ENCODE measurements at places on chromosomes 4 and X.

GRCh38 chrX:5869786-5870185 is 358.9 kb downstream of the NLGN4X start:
- no peak for DNase-seq

GRCh38 chrX:134734466-134734952 is 76.2 kb upstream of the PLAC1 start:
- no peak for DNase-seq

GRCh38 chr4:138952411-138952810 is 63.2 kb upstream of the NOCT start:
- no peak for DNase-seq

DNA sequence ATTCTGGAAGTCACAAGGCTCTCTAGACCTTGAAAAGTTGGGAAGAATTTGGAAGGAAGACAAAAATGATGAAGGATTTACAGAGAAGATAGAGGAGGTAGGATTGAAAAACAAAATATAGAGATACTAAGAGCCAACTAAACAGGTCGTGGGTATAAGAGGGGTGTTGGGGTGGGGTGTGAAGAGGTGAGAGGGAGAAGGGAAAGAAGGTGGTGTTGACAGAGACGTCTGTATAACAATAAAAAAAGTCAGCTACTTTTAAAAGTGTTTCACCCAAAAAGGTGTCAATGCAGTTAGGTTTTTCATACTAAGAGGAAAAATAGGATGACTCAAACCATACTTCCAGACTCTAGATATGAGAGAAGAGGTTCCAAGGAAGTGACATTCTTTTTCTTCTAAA is 33.0 kb upstream of the MAP3K15 start:
- no peak for DNase-seq

DNA sequence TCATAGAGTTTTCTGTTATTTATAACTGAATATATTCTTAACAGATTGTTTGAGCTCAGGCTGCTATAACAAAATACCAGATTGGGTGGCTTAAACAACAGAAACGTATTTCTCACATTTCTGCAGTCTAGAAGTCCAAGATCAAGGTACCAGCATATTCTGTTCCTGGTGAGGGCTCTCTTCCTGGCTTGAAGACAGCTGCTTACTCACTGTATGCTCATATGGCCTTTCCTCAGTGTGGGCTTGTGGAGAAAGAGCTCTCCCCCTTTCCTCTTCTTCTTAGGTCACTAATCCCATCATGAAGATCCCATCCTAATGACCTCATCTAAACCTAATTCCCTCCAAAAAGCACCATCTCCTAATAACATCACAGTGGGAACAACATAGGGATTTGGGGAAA is 117.8 kb downstream of the RASGEF1B start:
- no peak for DNase-seq

- DNase-seq: no peak
Observed at GRCh38 chr4:18318682-18319388, 297.3 kb upstream of the LCORL start.

GRCh38 chrX:4909348-4909747 is 1195.9 kb upstream of the PRKX start:
- no peak for DNase-seq

DNA sequence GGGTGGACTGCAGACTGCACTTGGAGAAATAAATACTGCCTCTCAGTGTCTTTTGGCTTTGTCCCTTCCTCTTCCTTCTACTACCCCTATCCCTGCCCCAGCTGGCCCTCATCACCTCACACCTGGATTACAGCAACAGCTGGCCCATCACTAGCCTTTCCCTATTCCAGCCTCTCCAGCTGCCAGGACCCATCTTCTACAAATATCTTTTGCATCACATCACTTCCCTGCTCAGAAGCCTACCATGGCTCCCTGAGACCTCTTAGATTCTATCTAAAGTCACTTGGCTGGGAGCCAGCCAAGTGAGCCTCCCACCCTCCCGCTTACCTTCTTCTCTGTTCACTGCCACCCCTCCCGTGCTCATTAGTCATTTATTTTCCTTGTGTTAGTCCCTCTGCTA is 66.8 kb downstream of the TSC22D3 start:
- no peak for DNase-seq

- DNase-seq: no peak
Observed at GRCh38 chr4:74018771-74019170, 19.7 kb downstream of the CXCL3 start.

- DNase-seq: peak; percentile 58
Observed at GRCh38 chrX:16771483-16772398, 14.5 kb upstream of the TXLNG start.

- no peak for DNase-seq
Observed at GRCh38 chrX:31547416-31547815, 475.6 kb upstream of the FTHL17 start.

DNA sequence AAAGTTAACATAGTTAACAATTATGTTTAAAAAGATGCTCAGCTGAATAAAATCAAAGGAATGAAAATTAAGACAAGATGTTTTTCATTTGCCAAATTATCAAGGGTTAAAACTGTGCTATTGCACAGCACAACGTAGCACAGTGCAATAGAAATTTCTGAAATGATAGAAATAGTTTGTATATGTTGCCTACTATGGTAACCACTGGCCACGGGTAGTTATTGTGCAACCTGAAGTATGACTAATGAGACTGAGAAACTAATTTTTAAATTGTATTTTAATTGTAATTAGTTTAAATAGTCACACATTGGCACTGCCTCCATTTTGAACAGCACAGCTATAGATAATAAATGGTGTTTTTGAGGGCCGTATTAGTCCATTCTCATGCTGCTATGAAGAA is 343.1 kb upstream of the FAM241A start:
- no peak for DNase-seq

- DNase-seq: no peak
Observed at GRCh38 chr4:79163981-79164490, 161.8 kb downstream of the NAA11 start.

DNA sequence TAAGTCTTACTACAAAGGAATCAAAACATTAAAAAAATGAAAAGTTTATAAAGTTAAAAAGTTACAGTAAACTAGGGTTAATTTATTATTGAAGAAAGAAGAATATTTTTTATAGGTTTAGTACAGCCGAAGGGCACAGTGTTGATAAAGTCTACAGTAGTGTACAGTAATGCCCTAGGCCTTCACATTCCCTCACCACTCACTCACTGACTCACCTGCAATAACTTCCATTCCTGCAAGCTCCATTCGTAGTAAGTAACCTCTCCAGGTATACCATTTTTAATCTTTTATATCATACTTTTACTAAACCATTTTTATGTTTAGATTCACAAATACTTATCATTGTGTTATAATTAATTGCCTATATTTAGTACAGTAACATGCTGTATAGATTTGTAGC is 307.5 kb upstream of the FAM241A start:
- DNase-seq: no peak

DNA sequence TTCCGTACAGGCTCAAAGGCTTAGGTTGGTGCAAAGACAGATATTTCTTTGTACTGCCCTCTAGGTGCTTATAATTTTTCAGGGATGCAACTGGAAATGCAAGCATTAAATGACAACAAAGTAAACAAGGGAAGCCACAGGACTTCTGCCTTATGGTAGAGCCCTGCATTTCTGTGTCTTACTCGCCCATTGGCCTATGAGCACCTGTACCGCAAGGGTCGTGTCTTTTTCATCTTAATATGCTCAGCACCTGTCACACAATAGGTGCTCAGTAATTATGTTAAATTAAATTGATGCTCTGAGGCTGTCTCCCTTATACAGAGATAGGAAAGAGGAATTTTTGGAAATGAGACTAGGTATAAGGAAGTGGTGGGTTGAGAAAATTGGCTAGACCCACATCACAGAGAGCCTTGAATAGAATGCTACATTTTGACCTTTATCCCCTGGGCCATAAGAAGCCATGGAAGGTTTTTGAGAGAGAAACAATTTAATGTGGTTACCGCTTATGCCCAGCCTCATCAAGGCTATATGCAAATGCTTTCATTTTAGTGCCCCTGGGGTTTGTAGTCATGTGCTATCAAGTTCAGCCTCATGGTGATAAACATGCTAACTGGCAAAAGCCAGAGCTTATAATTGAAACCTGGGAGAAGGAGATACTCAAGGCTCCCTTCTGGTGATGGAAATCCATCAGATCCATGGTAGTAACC is 16.3 kb downstream of the VSIG4 start:
- DNase-seq: no peak

DNA sequence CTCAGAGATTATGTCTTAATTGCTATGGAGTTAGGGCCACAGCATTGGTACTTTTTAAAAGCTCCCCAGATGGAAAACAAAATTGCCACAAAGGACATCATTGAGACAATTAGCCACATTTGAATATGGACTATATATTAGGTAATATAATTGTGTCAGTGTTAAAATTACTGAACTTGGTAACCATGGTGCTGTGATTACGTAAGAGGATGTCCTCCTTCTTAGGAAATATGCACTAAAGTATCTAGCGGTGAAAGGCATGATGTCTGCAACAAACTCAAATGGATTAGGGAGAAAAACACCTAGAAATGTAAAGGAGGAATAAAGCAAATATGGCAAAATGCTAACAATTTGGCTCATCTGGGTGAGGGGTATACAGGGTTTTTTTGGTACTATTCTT is 89.9 kb upstream of the PAK3 start:
- no peak for DNase-seq

DNA sequence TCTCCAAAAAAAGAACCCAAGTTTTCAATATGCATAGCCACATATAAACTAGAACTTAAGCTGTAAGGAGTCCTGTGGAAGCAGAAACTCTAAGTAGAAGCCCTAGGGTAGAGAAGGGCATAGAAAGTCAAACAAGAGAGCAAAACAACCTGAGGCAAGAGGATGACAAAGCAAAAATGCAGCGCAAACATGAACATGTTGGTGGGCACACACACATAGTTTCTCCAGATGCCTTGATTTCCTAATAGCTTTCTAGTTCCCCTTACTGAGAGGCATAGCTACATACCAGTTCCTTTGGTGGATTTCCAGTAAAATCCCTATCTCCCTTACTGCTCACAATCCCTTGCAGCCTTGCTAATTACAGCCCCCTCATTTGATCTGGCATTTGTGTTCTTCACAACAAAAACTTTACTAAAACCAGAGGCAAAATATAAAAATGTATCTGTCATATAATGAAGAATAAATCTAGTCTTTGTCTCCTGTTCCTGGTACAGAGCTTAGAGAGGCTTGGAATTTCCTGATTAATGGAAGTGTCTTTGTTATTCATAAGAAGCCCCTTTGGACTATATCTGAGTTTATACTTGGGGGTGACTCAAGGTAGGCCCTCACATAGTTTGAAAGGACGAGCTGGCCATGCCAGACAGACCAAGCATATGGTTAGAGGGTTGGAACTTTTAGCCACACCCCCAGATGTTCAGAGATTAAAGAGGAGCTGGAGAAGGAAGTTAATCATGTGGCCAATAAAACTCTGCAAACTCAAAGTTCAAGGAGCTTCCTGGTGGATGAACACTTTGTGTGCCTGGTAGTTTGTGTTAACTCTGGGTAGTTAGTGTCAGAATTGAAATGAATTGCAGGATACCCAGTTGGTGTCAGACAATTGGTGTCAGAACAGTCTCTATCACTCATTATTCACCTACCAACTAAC is 52.7 kb upstream of the ZCCHC13 start:
- no peak for DNase-seq

GRCh38 chr4:185464183-185464582 is 7.3 kb downstream of the CCDC110 start:
- DNase-seq: no peak

- DNase-seq: peak; percentile 29
Observed at GRCh38 chrX:153766098-153766817, 2.2 kb downstream of the PLXNB3 start.

GRCh38 chrX:147910607-147911006 is 1.1 kb upstream of the FMR1 start:
- DNase-seq: no peak

- DNase-seq: no peak
Observed at GRCh38 chrX:37955273-37955672, 51.1 kb upstream of the SYTL5 start.

GRCh38 chr4:169142906-169143305 is 127.8 kb downstream of the SH3RF1 start:
- DNase-seq: no peak

- no peak for DNase-seq
Observed at GRCh38 chr4:123120473-123120872, 198.1 kb upstream of the NUDT6 start.

- DNase-seq: peak; percentile 47
Observed at GRCh38 chr4:15799141-15799540, 21.0 kb downstream of the CD38 start.

DNA sequence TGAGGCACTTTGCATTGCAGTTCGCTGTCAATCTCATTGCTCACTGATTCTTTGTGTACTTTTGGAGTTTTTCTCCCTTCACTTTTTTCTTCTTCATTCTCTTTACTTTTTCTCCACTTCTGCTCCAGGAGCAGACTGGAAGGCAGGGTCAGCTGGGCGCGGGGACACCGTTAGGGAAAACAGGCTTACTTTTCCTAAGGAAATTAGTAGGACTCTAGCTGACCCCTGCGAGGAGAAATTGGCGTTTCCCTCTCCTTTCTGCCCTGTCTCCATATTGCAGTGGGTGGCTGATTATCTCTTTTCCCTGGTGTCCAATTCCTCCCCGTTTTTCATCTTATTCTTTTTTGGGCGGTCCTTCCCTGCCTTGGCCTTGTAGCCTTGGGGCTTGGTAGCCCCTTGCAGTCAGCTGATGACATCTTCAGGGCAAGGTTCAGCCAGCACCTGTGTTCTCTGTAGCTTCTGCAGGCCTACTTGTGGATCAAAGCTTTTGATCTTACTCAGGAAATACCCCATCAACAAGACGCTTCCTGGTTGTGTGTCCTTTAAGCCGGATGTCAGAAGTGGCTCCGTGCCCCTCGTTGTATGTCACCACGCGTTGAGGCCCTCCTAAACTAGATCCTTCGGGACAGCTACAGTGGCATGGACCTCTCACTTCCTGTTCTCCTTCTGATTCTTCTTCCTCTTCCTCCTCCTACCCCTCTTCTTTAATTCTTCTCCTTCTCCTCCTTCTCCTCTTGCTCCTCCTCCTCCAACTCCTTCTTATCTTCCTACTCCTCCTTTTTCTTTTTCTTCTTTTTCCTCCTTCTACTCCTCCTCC is 36.1 kb downstream of the NBDY start:
- peak; percentile 20 for DNase-seq

GRCh38 chr4:120977435-120977997 is 55.0 kb upstream of the PRDM5 start:
- peak; percentile 63 for DNase-seq

DNA sequence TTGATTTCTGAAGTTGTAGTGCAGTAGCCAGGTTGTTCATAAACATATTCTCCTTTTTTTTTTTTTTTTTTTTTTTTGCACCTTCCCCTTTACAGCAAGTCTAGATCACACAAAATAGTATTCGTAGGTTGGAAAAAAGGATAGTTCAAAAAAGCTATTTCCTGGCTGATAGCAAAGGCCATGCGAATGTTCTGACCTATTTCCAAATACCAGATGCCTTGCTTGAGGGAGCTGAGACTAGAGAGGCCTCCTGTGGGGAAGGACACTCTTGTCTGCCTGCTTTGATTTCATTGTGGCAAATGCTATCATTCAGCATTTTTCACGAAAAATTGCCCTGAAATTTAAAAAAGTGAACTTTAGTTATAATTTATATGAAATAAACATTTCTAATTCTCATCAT is 111.4 kb downstream of the MAD2L1 start:
- no peak for DNase-seq

- DNase-seq: peak; percentile 49
Observed at GRCh38 chr4:98932539-98932938, 3.6 kb upstream of the EIF4E start.
